ENCODE measurements at places on chromosomes 11 and 22.
A peak's percentile ranks its signal among the peaks of the same experiment; 100 is the strongest.

GRCh38 chr11:128372977-128373376 is 214.4 kb downstream of the ETS1 start:
- DNase-seq: no peak

GRCh38 chr11:32529994-32530588 is 53.5 kb upstream of the EIF3M start:
- DNase-seq: no peak

GRCh38 chr22:25621986-25622385 is 57.5 kb downstream of the GRK3 start:
- no peak for DNase-seq

DNA sequence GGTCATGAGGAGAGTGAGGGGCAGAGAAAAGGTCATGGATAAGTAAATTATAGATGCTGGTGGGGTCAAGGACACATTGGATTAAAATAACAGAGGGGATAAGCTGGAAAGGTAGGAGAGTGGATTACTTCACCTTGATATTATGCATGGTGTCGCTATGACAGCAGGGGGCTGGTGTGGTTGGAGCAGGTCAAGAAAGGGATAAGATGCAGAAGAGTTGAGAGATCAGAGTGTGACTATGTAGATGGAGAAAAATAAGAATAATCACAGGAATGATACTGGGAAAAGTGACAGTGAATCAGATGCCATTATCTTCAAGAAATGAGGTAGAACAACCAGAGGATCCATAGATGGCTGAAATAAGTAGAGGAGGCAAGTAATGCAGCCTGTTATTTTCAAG is 29.4 kb upstream of the AMOTL1 start:
- DNase-seq: no peak

DNA sequence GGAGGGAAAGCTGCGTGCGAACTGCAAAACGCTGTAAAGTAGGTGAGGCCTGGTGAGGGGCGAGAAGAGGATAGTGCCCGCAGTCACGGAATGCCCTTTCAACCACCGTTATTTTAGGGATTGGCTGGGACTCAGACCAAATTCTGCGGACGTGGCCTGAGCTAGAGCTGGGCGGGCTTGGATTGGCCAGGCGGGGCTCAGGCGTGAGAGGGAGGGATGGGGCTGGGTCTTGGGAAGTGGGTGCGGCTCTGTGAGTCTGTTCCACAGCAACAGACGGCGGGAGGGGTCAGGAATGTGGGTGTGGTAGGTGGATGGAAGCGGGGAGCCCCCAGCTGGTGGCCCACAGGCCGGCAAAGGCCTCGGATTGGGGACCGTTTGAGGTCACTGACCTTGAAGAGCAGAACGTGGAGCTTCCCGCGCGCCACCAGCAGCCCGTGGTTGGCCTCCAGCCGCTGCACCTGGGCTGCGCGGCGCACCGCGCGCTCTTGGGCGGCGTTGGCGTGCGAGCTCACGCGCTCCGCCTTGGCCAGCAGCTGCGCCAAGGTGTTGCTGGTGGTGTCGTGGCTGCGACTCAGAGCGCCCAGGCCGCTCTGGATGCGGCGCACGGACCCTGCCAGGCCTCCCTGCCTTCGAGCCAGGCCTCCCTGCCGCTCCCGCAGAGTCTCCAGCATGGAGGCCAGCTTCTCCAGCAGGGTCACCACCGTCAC is 444 bp downstream of the CAVIN3 start:
- peak; percentile 56 for DNase-seq

DNA sequence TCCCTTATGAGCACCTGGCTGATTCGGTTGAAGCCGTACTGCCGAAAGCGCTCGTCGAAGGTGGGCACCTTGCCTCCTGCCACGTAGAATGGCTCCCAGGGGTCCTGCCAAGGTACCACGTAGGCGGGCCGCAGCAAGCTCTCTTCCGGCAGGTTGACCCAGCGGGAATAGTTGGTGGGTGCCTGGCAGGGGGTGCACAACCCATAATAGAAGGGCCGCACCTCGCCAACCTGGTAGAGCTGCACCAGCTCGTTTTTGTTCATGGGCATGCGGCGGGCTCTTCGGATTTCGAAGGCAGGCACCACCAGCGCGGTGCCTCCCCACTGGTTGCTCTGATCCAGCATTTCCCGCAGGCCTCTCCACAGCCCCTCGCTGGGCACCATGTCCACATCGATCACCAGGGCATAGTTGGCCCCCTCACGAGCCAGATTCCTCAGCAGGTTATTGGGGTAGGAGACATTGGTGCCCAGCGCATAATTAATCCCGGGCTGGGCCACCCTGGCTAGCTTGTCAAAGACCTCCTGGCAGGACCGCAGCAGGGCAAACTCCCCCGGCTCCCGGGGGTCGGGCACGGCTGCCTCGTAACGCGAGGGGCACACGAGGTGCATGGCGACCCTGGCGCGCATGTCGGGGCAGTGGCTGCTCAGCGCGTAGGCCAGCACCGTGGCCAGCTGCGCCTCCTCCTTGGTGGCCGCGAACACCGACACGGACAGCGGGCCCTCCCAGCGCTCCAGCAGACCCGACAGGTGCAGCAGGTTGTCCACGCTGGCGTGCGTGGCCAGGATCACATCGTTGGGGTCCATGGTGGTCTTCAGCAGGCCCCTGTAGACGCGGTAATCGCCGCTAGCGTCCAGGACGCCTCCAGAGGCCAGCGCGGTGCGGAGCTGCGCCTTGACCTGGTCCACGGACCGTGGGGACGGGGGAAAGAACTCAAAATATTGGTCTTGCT is 679 bp downstream of the B4GAT1 start:
- DNase-seq: peak; percentile 49

DNA sequence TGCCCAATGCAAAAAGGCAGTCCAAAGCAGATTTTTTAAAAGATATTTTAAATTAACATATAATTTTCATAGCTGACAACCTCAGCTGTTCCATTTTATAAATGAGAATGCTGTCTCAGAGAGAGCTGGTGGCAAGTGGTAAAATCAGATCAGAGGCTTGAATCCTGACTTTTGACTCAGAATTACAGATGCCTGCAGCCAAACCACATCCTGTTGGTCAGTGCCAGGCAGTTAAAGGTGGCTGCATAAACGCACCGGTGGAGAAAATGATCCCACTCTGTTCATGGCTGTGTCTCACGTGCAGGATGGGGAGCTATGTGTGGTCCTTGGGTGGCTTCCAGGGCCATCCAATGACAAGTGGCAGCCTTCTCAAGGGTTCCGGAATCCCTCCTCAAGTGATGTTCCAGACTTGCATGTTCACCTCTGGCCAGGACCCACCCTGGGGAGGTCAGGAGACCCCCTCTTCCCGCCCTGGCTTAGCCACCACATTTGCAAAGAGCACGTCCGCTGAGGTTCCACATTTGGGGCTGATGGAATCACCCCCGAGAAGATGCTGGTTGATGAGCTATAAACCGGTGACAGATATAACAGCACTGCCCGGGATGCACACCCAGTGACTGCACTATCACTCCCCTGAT is 155.5 kb downstream of the SHANK2 start:
- no peak for DNase-seq

- no peak for DNase-seq
Observed at GRCh38 chr22:20186183-20186870, 35.5 kb upstream of the CCDC188 start.

DNA sequence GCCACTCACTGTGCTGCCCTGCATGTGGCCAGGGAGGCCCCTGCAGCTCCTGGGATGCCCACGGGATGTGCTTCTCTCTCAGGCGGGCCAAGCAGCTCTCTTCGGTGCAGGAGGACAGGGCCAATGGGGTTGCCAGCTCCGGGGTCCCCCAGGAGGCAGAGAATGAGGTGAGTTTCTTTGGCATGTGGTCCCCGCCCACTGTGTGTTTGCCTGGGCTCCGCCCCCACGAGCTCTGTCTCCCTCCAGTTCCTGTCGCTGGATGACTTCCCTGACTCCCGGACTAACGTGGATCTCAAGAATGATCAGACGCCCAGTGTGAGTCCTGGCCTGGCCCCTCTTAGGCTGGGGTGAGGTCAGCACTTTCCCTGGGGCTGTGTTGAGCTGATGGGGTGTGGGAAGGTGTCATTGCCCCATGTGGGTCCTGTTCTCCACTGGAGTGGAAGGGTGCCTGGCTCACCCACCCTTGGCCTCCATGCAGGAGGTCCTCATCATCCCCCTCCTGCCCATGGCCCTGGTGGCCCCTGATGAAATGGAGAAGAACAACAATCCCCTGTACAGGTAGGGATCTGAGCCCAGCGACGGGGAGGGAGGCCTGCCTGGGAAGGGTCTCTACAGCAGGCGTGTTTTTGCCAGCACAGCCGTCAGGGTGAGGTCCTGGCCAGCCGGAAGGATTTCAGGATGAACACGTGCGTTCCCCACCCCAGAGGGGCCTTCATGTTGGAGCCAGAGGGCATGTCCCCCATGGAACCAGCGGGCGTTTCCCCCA is 7.7 kb downstream of the SCO2 start:
- no peak for DNase-seq

GRCh38 chr11:10375280-10375971 is 70.6 kb downstream of the ADM start:
- no peak for DNase-seq

GRCh38 chr11:10809373-10810160 is 841 bp upstream of the EIF4G2 start:
- DNase-seq: no peak

DNA sequence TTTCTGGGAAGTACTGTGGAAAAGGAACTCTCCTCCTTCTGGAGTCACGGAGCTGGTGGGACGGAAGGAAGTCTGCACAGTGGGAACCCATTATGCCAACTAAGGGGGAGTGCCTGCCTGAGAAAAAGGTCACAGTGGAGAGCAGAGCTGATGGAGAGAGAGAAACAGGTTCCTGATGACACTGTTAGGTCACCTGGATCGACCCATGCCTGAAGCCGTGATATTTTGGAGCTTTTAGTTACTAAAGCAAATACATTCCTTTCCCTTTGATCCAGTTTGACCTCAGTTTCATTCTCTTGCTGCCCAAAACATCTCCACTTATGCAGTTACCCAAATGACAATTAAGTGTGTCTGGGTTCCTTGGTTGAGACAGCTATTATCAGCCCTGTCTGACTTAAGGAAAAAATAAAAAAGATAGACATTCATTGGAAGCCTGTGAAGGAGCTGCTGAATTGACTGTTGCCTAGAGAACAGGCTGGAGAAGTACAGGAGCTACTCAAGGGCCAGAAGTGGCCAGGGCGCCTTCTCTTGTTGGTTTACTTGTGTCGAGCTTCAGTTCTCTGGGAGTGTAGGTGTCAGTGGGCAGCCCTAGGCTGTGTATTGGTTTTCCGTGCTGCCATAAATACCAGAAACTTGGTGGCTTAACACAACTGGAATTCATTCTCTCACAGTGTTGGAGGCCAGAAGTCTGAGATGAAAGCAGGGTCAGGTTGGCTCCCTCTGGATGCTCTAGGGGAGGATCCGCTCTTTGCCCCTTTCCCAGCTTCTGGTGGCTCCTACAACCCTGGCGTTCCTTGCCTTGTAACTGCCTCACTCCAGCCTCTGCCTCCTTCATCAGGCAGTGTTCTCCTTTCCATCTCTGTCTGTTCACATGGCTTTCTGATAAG is 13.6 kb downstream of the MRGPRD start:
- no peak for DNase-seq

Measured in activated T-cell treated with anti-CD3 and anti-CD28 coated beads, Interleukin-2, amount 50 U/mL, for 24 hours (primary cell).